ENCODE measurements at places on chromosomes 1 and 21.

GRCh38 chr1:18230840-18231239 lies 123.2 kb downstream of the IGSF21 start:
- DNase-seq = no peak

- DNase-seq = peak; percentile 1
Measured at GRCh38 chr21:27700974-27701614, 734.2 kb upstream of the ADAMTS5 start.

GRCh38 chr1:91761295-91761721 lies 124.6 kb downstream of the TGFBR3 start:
- no peak for DNase-seq

GRCh38 chr1:154747740-154748404 lies 122.2 kb downstream of the KCNN3 start:
- peak; percentile 23 for DNase-seq

- DNase-seq = no peak
Measured at GRCh38 chr1:92184632-92185031, 33.1 kb upstream of the C1orf146 start.

- no peak for DNase-seq
Measured at GRCh38 chr1:67189953-67190352, 23.7 kb downstream of the IL23R start.

- DNase-seq = no peak
Measured at GRCh38 chr1:55926906-55927471, 652.4 kb downstream of the PLPP3 start.

DNA sequence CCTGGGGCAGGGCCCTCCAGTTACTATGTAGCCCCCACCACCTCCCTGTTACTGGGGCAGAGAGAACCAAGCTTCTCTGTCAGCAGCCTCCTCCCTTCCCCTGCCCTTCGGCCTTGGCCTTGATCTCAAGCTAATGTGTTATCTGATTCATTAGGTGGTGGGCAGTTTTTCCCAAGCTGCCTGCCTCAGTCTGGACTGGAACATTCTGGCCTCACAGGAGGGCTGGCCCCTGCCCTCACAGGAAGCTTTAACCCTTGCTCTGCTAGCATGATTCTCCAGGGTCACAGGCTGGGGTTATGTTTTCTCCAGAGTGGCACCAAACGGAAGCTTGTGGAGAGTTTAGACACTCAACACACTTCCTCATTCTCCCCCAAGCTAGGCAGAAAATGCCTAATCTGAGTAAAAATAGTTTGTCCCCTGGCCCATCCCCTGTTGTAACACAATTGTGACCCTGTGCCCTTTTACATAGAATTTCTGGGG lies 37.2 kb upstream of the SLC6A9 start:
- DNase-seq = no peak

GRCh38 chr1:234197839-234198238 lies 175.4 kb upstream of the COA6 start:
- DNase-seq = no peak

DNA sequence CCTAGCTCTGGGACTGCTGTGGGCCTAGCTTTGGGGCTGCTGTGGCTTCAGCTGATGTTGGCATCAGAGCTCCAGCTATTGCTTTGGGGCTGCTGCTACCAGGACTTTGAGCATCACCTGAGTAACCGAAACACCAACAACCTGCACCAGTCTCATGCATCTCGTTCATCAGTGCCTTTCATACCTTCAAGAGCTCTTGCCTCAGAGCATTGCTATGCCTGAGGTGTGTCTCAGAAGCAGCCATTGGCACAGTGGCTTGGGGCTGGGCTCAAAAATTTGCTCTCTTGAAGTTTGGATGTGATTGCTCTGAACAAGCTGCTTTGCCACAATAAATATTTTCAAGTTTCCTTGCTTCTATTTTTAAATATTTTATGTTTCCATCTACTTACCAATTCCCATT lies 6.7 kb upstream of the LCE2D start:
- DNase-seq = no peak

- no peak for DNase-seq
Measured at GRCh38 chr1:59249396-59250137, 47.3 kb upstream of the FGGY start.

DNA sequence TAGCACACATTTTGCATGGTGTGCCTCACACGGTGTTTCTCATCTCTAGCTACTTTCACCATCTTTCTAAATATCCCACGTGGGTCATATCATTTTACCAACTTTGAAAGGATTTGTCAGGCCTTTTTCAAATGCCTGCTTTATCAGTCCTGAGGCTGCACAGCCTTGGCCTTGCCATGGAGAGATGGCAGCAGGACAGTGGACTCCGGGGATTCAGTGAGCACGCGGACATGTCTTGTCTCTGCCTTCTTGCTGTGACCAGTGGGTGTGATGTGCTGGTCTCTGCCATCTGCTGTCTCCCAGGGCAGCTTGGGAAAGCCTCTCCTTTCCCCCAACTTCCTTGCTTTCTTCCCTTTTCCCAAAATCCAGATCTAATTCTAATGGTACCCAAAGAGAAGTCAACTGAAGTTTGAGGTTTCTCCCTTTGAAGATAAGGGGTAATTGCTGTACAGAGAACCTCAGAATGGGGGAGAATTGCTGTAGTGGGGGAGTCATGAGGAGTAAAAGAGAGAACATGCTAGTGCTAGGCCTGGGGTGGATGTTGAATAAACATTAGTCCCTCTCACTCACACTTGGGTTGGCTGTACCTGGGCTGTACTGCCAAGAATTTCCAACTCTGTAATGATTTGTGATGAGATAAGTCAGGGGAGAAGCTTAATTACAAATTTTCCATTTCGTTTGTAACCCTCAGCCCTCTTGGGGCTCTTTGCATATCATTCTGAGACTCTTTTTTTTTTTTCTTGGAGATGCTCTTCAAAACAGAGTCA lies 99.5 kb downstream of the GALNT2 start:
- no peak for DNase-seq

DNA sequence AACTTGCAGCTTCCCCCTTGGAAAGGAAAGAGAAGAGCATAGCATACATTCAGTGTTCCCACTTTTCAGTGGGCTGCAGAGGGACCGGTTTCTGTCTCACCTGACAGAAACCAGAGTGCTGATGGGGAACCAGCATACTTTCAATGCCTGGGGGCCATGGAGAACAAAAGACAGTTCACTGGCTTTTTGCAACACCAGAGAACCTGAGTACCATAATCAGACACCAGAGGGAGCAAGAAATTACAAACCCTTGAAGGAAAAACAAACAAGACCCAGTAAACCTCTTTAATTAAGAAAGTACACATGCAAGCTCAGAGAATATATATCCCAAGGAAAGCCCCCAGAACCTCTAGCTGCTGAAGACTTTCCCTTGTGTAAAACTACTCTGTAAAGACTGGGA lies 51.1 kb downstream of the CSMD2 start:
- no peak for DNase-seq

- no peak for DNase-seq
Measured at GRCh38 chr1:116674751-116675150, 7.2 kb upstream of the IGSF3 start.

GRCh38 chr1:156553860-156554485 lies 18.4 kb downstream of the IQGAP3 start:
- no peak for DNase-seq

- DNase-seq = no peak
Measured at GRCh38 chr1:86356247-86356646, 39.9 kb downstream of the ODF2L start.

DNA sequence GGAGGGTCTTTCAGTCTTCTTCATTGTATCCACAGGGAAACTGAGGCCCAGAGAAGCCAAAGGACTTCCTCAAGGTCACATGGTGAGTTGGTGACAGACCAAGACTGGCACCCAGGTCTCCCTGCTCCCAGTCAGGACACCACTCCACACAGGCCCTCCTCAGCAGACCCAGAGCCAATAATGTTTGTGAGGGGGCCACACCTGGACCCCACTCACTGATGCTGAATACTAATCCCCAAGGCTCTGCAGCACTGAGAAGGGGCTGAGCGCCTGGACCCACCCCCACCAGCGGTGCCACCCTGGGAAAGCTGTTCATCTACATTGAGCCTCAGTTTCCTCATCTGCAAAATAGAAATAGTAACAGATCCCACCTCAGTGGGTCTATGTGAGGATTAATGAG lies 79.5 kb downstream of the GLIS1 start:
- no peak for DNase-seq

DNA sequence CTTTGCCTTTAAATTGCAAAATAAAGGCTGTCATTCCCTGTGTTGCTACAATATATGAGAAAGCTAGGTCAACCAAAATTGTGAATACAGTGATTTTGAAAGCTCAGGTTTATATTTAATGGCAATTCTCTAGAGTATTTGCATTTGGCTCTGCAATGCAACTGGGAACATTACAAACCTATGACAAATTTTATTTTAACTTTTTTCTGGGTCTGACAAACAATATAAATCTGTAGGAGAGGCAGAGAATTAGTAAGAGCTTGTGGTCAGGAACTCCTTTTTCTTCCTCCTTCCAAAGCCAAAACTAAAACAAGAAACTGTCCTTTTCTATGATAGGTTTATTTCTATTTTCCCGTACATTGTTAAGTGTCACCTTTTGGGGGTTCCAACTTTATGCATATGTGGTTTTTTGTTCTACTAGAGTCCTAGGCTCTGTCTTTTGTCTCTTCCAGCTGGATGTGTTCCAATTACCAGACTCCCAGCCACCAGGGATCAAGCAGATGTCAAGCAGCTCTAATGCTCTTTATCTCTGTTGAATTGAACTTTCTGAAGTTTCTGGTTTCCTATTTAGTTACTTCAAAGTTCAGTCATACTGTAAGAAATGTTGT lies 106.9 kb downstream of the ASH1L start:
- no peak for DNase-seq

DNA sequence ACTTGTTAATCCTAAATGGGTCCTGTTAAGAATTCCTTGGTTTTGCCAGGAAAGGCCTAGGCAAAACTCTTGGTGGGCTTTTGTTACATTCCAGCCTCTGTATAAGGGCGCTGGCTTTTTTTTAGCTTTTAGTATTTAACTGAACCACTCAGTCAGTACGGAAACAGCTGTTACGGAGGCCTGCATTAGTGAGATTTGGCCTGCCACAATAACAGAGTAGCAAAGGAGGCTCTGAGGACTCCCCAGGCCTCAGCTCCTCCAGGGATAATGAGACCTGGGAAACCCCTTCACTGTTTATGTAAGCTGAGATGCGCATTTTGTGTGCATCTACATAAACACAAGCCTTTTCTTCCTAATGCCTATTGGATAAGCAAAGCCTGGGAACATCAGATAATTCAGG lies 210.2 kb downstream of the APP start:
- no peak for DNase-seq

GRCh38 chr1:152000964-152001630 lies 7.4 kb upstream of the S100A10 start:
- no peak for DNase-seq

DNA sequence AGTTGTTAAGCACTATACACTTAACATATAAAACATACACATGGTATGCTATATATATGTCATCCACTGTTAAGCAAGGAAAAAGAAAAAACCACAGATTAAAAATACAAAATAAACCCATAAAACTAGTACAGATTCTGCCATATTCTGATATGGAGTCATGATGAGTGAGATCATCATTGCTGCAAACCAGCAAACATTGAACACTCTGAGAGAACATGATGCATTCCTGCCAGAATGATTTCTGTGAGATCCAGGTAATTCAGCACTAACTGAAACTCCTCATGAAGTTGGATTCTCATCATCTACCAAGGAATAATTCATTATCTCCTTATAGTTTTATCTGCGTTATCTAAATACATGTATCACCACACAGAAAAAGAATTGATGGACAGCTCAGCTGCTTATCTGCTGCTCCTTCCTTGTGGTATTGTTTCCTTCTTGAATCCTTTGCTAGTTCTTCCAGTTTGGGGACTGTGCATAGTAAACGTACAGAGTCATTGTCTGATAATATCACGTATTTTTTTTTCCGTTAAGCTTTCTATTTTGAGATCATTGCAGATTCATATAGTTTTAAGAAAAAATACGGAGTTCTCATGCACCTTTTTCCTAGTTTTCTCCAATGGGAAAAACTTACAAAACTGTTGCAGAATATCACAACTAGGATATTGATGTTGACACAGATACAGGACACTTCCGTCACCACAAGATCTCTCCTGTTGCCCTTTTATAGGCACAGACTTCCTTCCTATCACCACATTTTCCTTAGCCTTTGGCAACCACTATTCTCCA lies 9.3 kb downstream of the RAB4A start:
- no peak for DNase-seq

DNA sequence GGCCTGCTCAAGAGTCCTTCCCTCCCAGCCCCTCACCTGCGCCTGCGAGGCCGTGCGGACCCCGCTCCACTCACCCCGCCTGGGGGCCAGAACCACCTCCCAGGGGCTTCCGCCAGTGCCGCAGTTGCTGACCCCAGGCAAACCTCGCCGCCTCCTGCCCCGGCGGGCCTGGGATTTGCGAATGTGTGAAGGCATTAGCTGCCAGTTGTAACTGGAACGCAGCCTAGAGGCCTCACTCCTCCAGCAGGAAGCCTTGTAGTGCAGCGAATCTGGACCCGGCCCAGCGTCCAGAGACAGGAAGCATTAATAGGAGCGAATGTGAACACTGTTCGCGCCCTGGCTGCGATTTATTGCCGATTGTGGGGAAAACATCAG lies 140.9 kb upstream of the ARHGEF16 start:
- DNase-seq = no peak

DNA sequence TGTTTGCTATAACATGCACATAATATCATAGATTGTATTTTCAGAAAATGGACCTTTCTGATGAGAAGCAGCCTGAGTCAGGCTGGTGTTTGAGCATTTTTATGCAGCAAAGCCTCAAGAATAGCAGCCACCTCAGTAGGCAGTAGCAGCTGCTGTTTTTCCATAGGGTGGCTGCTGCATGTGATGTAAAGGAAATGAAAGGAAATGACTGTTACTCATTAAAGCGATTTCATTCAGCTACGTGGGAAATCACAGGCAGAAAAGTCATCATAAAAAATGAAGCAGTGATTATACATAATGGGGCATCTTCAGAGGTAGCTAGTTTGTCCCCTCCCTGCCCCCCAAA lies 110.4 kb downstream of the PATJ start:
- DNase-seq = no peak

DNA sequence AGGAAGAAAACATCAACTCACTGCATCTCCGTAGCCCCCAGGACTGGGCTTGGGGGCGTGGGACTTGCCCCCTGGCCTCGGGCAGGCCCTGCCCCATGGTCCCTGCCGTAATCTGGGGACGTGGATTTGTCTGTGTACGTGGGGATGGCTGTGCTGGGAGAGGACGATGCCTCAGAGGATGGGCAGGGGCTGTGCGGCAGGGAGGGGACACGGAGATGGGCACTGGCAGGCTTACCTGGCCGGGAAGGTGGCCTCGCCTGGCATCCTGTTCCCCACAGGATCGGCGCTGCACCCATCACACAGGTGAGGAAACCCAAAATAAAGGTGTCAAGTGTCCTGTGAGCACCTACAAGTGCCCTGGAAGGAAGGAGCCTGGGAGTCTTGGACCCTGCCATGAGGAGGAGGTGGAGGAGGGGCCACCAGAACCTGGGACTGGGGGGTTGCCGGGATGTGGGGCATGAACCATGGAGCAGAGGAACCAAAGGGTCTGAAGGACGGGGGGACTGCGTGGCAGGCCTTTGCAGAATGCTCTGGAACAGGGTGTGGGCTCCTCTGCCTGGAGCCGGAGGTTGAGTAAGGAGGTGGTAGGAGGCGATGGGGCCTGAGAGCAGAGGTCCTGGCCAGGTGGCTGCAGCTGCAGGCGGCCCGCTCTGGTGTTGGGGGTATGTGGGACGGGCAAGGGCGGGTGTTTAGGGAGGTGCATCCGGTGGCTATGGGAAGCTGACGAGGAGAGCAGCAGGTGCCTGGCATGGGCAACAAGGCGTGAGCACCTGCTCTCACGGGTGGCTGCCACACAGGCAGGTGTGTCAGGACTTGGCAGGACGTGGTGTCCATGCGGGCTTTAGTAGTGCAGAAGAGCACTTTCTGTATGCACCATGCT lies 27.8 kb upstream of the LRRC3 start:
- no peak for DNase-seq
